ENCODE measurements at places on chromosomes 2 and 18. TPM values are rescaled to one million over a fixed set of nuclear protein-coding genes. Genes with fewer than 3 reads are reported as not detected.

GRCh38 chr2:233413559-233414272 lies 59.4 kb downstream of the DGKD start:
- H3K36me3 ChIP-seq = no peaks in the 10 kb centered on the region
- H3K4me1 ChIP-seq = peaks cover 41% of the 10 kb centered on the region
- no peaks in the 10 kb centered on the region for H3K27me3 ChIP-seq
- H3K4me3 ChIP-seq = no peak overlapping the region

DNA sequence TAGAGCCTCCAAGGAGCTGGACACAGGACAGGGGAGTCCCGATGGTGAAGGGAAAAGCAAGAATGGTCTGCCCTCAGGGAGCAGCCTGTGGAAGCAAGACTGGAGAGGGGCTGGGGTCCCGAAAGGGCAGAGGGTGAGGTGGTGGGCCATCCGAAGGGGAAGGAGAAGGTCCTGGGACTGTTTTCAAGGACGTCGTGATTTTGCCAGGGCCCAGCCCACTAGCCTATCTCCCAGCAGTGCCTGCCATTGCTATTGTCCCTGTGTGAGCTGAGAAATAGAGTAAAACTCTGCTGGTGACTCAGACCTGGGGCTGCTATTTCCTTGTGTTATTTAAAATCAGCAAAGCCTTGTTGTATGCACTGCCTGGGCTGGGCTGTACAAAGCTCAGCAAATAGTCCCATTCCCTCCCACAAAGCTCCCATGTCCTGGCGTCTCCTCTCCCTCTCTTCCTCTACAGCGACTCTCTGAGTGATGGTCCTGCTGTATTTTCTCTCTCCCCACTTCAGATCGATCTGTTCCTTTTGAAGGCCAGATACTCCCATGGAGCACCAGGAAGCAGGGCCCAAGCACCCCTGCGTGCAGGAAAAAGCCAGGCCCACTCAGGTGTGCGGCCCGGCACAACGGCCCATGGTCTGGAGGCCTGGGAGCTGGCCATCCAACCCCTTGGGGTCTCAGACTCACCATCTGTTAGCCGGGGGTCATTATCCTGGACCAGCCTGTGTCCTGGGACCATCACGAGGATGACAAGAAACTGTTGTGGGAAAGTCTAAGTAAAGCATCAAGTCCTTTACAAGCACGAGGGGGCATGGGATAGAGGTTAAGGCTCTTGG lies 65.0 kb upstream of the OTOF start:
- peak; percentile 25 for DNase-seq
- no peaks in the 10 kb centered on the region for H3K36me3 ChIP-seq
- H3K27me3 ChIP-seq = peaks cover 4% of the 10 kb centered on the region
- no peaks in the 10 kb centered on the region for H3K4me1 ChIP-seq
- no peak overlapping the region for H3K4me3 ChIP-seq

- no peak overlapping the region for H3K27ac ChIP-seq
- no peaks in the 10 kb centered on the region for H3K27me3 ChIP-seq
- no peaks in the 10 kb centered on the region for H3K4me1 ChIP-seq
- H3K4me3 ChIP-seq = no peak overlapping the region
- no peak for DNase-seq
Measured at GRCh38 chr2:203711399-203711798, 5.0 kb downstream of the CD28 start.

GRCh38 chr2:9637330-9637729 lies 6.5 kb upstream of the YWHAQ start:
- peaks cover 6% of the 10 kb centered on the region for H3K4me1 ChIP-seq
- H3K36me3 ChIP-seq = no peaks in the 10 kb centered on the region
- H3K27me3 ChIP-seq = no peaks in the 10 kb centered on the region
- DNase-seq = no peak
- H3K4me3 ChIP-seq = no peak overlapping the region

CXCR1 gene
- total RNA-seq = 5.3 TPM

DNA sequence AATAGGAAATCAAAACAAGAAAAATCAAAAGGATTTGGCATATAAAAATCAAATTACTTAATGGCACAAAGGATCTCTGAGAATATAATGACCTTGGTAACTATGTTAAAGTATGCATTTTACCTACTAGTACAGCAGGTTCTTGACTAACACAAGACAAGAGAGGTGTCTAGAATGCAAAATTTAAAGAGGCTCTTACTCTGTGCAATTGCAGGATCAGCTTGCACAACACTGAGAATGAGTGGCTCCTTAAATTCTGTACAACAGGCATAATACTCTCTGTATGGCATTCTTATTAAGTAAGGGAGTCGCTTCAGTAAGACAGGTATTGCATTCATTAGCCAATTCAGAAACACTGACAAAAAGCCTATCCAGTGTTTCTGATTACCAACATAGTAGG lies 72.6 kb downstream of the UGP2 start:
- no peak for DNase-seq
- H3K27me3 ChIP-seq = no peaks in the 10 kb centered on the region
- peaks cover 57% of the 10 kb centered on the region for H3K36me3 ChIP-seq
- H3K4me1 ChIP-seq = no peaks in the 10 kb centered on the region

GRCh38 chr2:191618786-191619185 lies 59.1 kb upstream of the NABP1 start:
- H3K4me3 ChIP-seq = no peak overlapping the region
- H3K4me1 ChIP-seq = peaks cover 6% of the 10 kb centered on the region
- no peak for DNase-seq
- no peaks in the 10 kb centered on the region for H3K36me3 ChIP-seq
- no peak overlapping the region for H3K27ac ChIP-seq
- no peaks in the 10 kb centered on the region for H3K27me3 ChIP-seq

SRD5A2 gene
- total RNA-seq = not detected

DNA sequence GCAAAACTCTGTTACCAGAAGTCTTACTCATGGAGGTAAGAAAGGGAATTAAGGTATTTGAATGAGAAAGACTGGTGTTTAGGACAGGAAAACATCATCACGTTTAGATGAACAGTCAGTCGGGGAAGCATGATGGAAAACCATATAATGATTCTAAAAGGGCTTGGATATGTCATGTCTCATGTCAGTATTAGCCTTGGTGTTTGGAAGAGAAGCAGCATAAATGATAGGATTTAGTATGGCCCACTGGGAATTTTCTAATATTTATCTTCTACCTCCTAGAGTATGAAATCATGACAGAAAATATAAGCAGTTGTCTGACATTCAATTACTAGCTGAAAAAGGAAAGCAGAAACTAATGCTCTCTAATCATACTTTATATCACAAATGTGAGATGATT lies 1643.6 kb upstream of the CELF4 start:
- DNase-seq = no peak
- no peak overlapping the region for H3K4me3 ChIP-seq
- H3K36me3 ChIP-seq = no peaks in the 10 kb centered on the region
- H3K27ac ChIP-seq = no peak overlapping the region
- H3K27me3 ChIP-seq = no peaks in the 10 kb centered on the region

- H3K4me1 ChIP-seq = peaks cover 36% of the 10 kb centered on the region
- no peak overlapping the region for H3K27ac ChIP-seq
- peaks cover 93% of the 10 kb centered on the region for H3K36me3 ChIP-seq
- no peaks in the 10 kb centered on the region for H3K27me3 ChIP-seq
Measured at GRCh38 chr2:160282063-160282580, 82.0 kb upstream of the ITGB6 start.

- H3K4me1 ChIP-seq = no peaks in the 10 kb centered on the region
- H3K27ac ChIP-seq = no peak overlapping the region
- no peak for DNase-seq
- H3K36me3 ChIP-seq = peaks cover 61% of the 10 kb centered on the region
- no peak overlapping the region for H3K4me3 ChIP-seq
Measured at GRCh38 chr2:171741189-171741588, 53.9 kb downstream of the DYNC1I2 start.

TBR1 gene
- total RNA-seq = not detected

DNA sequence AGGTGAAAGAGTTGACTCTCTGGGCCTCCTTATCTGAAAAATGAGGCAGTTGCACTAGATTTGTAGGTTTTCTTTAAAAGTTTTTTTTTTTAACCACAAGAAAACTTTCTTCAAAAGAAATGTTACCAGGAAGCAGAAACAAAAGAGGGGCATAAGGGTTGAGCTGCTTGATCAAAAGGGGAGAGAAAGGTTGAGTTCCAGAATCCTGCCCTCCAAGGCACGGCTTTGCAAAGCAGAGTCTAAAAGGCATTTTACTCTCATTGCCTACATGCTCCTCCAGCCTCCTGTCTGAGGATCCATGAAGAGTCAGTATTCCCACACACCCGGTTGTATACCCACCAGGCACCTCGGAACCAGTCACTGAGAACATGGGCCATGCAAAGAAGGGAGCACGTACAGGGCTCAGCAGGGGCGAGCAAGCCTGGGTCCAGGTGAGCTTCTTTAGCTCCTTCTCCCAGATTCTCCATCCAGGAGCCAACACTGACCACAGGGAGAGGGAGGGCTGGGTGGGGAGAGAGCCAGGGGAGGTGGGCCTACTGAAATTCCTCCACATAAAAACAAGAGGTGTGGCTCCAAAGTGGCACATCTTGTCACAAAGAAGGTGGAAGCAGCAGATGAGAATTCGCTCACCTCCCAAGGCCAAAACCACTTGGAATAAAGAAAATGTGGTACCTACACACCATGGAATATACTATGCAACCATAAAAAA lies 116.0 kb upstream of the EPC2 start:
- H3K4me3 ChIP-seq = no peak overlapping the region
- H3K4me1 ChIP-seq = no peaks in the 10 kb centered on the region
- H3K36me3 ChIP-seq = no peaks in the 10 kb centered on the region
- no peak overlapping the region for H3K27ac ChIP-seq
- no peak for DNase-seq

ALPP gene
- 9.5 TPM for total RNA-seq

DNA sequence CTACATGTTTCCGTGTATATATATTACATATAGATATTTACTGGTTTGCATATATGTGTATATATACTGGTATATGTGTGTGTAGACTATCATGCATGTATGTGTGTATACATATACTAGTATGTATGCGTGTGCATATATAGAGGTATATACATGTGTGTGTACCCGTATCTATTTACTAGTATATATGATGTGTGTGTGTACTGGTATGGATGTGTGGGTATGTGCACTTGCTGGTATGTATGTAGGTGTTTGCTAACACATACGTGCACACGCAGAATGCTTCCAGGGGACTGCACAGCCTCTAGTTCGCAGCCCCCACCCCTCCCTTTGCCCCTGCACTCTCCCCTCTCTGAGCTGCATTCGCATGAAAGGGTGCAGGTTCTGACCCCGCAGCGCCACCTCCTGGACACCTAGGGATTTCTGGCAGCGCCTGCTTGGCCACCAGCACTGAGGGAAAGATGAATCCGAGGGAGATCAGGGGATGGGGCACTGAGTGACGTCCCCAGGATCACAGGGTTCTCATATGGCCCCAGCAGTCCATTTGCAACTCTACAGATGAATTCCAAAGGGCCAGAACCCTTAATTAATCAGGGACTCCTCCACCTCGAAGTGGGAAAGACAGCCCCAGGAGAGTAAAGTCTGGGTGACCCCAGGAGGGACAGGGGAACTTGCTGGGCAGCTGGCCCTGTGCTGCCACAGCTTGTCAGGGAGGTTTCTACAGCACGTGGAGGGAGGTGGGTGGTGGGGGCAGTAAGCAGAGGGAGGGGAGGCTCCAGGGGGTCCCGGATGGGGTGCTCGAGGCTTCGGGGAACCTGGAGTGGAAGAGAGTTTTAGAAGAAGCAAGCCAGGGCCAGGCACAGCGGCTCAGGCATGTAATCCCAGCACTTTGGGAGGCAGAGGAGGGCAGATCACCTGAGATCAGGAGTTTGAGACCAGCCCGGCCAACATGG lies 66.8 kb upstream of the ASAP2 start:
- peaks cover 6% of the 10 kb centered on the region for H3K4me1 ChIP-seq
- H3K27me3 ChIP-seq = no peaks in the 10 kb centered on the region
- H3K36me3 ChIP-seq = no peaks in the 10 kb centered on the region

DNA sequence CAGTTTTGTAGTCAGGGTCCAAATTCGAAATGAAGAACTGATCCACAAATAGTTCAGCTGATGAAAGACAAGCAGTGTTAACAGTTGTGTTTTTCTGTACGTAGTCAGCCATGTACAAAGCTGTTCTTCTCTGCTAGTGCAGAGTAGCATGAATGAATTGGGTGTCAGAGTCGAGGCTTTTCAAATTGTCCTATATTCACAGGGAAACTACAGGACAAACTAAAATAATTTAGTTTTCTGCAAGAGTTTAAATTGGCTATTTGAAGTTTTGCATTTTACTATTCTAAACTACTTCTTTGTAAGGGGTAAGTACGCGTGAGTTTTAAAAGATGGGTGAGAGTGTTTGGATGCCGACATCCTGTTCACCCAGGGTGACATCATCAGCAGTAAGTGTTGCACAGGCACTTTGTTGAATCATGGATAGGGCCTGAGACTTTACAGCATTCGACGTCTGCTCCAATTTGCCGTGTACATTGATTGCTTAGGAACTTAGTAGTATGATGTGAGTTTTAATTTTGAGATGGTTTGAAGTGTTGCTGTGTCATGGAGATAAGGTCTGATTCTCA lies 147.2 kb upstream of the NFATC1 start:
- no peak for DNase-seq
- no peak overlapping the region for H3K4me3 ChIP-seq
- H3K27ac ChIP-seq = no peak overlapping the region
- H3K4me1 ChIP-seq = no peaks in the 10 kb centered on the region
- no peaks in the 10 kb centered on the region for H3K27me3 ChIP-seq
- H3K36me3 ChIP-seq = no peaks in the 10 kb centered on the region

- no peaks in the 10 kb centered on the region for H3K27me3 ChIP-seq
- no peak for DNase-seq
- H3K4me3 ChIP-seq = no peak overlapping the region
- peaks cover 97% of the 10 kb centered on the region for H3K36me3 ChIP-seq
Measured at GRCh38 chr2:197416268-197416667, 18.6 kb downstream of the SF3B1 start.

DNA sequence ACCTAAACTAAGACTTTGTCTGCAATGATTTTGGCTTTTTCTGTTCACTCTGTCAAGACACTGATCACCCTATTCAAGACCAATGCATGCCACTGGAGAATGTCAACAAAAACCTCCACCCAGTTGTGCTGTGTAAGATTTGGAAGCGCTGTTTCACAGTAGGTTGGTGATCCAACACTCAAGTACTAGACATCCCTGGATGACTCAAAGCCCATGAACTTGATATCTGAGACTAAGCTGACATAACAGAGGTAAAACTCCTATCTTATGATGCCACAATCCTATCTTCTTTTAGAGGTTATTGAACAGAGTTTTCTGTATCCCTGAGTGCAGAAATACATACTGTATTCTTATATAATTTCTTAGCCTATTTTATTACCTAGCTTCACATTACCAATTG lies 251.3 kb upstream of the ETAA1 start:
- H3K4me3 ChIP-seq = no peak overlapping the region
- no peak for DNase-seq
- no peak overlapping the region for H3K27ac ChIP-seq
- no peaks in the 10 kb centered on the region for H3K27me3 ChIP-seq
- H3K4me1 ChIP-seq = no peaks in the 10 kb centered on the region

C2orf66 gene
- total RNA-seq = 0.38 TPM

RSAD2 gene
- total RNA-seq = 25.7 TPM

- no peaks in the 10 kb centered on the region for H3K27me3 ChIP-seq
- H3K4me1 ChIP-seq = peaks cover 27% of the 10 kb centered on the region
- H3K36me3 ChIP-seq = no peaks in the 10 kb centered on the region
- DNase-seq = no peak
- H3K4me3 ChIP-seq = no peak overlapping the region
Measured at GRCh38 chr18:48959921-48960920, 9.5 kb upstream of the SMAD7 start.
